Daoy (cell line): ENCODE measurements at places on chromosomes 5 and 9. TPM values are rescaled to one million over a fixed set of nuclear protein-coding genes. Genes with fewer than 3 reads are reported as not detected.

- no peak for DNase-seq
These were observed 118.9 kb downstream of the LHX2 start for GRCh38 chr9:124130277-124131075.

GRCh38 chr9:114284316-114285060 is 38.4 kb upstream of the ORM1 start:
- peak; percentile 4 for DNase-seq

- DNase-seq: no peak
These were observed 139.1 kb downstream of the TMEM38B start for GRCh38 chr9:105833271-105833975.

DNA sequence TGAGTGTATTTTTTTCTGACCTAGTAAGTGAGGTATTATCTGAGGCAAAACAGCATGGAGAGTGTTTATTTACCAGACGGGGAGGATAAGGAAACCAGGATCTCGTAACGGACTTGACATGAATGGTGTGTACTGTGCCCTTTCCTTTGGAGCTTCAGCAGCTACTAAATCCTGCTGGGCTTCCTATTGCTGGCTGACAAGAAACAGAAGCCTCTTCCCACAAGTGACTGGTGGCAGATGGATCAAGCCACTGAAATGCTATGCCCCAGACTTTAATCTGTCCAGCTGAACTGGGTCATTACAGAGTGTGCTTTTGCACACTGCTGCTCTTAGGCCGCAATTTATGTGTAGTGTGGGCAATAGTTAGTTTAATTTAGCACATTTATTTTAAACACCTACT is 162.7 kb upstream of the MRPS30 start:
- no peak for DNase-seq

The LCN1 gene
- total RNA-seq: not detected in 2 replicates

The BTNL8 gene
- total RNA-seq: not detected in 2 replicates
